Adipocyte (in vitro differentiated cells): ENCODE measurements at places on chromosomes 7 and 10.

- DNase-seq = no peak
Observed at GRCh38 chr7:5494320-5494682, 70.7 kb upstream of the TNRC18 start.

DNA sequence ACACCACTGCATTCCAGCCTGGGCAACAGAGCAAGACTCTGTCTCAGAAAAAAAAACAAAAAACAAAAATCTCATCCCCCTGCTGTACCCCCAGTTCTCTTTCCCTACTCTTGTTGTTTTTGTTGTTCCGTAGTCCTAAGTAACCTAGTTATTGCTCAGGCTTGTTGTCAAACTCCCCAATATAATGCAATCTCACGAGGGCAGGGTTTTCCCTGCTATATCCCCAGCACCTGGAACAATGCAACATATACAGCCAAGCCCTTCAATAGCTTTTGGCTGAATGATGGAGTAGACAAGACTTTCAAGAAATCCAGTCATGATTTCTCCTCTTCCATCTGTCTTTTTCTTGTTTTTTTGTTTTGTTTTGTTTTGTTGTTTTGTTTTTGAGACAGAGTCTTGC, 10.2 kb downstream of the ACSL5 start:
- DNase-seq = no peak

- no peak for DNase-seq
Observed at GRCh38 chr7:79719216-79719615, 265.7 kb upstream of the MAGI2 start.

DNA sequence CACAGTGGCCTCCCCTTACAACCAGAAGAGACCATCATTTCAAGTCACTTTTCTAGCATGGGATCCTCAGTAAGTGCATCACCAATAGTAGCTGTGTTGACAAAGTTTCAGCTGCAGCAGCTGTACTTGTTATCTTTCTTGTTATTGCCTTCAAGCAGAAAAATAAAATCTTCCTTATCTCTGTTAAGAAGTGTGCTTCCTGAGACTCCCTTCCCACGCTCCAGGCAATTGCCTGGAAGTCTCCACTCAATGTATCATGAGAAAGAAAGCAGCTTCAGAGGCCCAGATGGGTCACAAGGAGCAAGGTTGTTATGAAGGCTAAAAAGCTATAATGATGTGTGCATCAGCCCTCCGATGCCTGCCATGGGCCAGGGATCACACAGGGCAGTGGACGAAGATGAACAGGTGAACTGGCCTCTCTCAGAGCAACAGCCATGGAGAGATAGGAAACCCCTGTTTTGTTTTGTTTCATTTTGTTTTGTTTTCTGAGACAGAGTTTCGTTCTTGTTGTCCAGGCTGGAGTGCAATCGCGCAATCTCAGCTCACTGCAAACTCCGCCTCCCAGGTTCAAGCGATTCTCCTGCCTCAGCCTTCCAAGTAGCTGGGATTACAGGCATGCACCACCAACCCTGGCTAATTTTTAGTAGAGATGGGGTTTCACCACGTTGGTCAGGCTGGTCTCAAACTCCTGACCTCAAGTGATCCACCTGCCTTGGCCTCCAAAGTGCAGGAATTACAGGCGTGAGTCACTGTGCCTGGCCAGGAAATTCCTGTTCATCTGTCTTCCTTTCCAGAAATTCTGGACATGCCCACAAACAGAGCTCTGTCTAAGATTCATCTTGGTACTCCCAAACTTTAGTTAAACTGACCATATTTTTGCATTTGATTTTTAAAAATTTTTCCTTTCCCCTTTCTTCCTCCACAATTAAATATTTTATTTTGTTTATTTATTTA, 340.5 kb downstream of the TNS3 start:
- no peak for DNase-seq

DNA sequence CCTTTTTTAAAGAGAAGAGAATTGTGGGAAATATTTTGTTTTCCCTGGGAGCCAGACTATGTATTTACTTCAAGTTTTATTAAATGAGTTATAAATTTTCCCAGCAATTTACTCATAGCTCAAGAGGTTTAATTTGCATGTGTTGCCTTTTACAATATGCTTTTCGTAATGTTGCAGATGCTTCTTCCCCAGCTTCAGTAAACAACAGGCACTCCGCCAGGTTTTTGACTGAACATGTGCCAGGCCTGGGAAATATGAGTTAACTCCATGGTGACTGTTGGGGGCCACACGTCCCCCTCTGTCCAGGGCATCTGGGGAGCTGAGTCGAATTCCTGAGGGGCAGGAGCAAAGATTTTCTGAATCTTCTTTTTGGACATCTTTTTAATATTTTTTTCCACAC, 545.7 kb downstream of the LRMDA start:
- no peak for DNase-seq

- no peak for DNase-seq
Observed at GRCh38 chr7:15600298-15600697, 38.5 kb upstream of the AGMO start.

GRCh38 chr10:11881477-11882417, 58.6 kb downstream of the PROSER2 start:
- no peak for DNase-seq

DNA sequence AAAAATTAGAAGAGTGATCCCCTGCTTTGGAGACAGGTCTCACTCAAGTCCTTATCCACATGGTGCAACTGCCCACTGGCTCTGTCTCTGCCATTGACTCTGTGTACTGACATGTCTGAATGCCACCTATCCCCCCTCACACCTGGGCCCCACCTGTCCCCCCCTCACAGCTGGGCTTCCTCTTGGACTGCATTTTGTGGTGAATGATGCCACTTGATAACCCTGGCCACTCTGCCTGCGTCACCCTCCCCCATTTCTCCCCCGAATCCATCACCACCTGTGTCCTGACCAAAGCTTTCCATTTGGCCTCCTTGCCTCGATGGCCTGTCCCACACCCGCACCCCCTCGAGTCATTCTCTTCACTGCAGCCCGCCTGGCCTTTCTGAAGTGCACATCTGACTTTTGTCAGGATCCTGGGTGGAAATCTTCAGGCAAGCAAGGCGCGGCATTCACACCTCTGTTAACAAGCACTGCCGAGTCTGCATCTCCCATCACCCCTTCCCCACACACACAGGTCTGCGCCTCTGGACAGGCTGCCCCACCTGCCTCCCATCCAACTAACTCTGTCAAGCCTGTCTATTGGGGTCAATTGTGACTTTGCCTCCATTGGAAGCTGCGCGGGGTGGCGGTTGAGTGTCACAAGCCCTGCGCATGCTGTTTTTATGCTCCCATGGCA, 175.3 kb upstream of the KLF14 start:
- DNase-seq = no peak

DNA sequence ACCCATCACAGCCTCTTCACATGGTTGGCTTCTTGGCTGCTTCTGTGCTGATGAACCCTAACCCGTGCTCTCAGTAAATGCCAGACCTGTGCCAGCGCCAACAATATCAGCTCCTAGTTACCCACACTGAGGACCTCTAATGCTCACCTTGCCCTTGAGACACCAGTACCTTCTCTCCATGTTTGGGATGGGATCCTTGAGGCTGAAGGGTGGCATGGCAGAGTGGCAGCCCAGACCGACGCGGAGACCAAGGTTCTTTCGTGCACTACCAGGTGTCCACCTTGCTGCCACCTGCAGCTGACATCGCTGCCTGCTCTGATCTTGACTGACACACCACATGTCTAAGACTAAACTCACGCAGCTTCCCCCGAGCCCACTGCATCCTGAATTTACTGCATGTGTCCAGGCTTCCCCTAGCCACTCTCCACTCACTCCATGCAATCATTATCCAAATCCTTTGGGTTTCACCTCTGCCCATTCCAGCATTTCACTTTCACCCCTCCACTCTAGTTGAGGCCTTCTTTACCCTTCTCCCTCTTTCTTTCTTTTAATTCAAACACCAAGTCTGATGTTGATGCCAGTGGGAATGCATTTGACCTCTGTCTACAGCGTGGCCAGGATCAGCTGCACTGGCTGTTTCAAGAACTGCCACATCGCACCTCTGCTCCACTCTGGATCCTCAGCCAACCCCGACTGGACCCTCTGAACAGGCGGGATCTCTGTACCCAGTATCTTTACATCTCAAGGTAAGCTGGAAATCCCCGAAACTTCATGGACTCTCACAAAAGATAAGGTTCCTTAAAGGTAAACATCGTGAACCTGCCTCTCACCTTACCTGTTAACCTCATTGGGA, 294.9 kb downstream of the GLRX3 start:
- DNase-seq = no peak

DNA sequence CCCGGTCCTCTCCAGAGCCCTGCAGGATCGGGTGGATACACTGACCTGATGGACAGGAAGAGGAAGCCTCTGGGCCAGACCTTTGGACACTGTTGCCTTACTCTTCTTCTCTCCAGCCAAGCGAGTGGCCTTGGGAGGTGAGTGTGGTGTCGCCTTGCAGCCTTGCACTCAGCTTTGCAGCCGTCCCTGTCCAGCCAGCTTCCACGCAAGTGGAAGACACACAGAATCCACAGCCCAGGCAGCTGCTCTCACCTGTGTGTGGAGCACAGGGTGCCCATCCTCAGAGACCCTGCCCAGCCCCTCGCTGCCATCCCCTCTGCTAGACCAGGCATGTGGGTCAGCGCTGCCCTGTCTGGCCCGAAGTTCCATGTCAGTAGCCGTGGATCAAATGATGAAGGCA, 239.1 kb downstream of the EBF3 start:
- no peak for DNase-seq
